ENCODE measurements at places on chromosomes 6 and 20.
A peak's percentile ranks its signal among the peaks of the same experiment; 100 is the strongest.

GRCh38 chr6:55882718-55883569 lies 7.6 kb upstream of the BMP5 start:
- peak; percentile 23 for DNase-seq

DNA sequence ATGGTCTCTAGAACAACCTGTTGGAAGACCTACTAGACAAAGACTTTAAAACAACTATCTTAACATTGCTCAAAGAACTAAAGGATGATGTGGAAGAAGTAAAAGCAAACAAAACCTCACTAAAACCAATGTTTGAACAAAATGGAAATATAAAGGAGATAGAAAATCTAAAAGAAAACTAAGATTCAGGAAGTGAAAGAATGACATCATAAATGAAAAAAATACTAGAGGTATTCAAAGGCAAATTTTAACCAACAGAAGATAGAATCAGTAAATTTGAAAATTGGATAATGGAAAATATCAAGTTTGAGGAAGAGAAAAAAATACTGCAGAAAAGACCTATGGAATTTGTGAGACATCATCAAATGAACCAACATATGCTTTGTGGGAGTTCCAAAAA lies 914.1 kb upstream of the GJE1 start:
- no peak for DNase-seq

- DNase-seq, result no peak
Observed at GRCh38 chr6:44811456-44811855, 423.9 kb downstream of the CDC5L start.

DNA sequence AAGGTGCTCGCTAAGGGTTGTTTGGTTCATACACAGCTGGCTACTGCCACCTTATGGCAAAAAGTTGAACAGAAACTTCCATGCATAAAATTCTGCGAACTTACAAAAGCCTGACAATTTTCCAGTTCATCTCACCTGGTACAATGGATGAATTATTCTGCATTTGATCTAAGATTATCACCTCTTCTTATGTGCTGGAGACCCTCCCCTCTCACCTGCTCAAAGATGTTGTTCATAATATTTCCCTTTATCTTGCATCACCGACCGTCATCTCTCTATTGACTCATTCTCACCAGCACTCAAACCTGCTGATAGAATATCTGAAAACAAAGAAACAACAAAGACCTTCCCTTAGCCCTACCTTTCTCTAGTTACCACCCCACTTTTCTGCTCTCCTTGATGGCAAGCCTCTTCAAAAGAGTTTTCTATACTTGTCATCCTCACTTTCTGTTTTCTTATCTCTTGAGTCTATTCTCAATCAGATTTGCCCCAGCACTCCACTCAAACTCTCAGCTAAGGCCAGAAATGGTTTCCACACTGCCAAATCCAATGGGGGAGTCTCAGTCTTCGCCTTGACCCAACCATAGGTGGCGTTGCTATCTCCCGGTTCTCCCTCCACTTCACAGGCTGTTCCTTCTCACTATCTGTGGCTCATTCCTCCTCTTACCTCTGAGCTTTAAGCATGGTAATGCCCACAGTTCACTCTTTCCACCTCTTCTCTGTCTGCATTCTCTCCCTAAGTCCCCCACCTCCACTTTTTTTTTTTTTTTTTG lies 25.8 kb downstream of the SNRNP48 start:
- DNase-seq, result no peak

DNA sequence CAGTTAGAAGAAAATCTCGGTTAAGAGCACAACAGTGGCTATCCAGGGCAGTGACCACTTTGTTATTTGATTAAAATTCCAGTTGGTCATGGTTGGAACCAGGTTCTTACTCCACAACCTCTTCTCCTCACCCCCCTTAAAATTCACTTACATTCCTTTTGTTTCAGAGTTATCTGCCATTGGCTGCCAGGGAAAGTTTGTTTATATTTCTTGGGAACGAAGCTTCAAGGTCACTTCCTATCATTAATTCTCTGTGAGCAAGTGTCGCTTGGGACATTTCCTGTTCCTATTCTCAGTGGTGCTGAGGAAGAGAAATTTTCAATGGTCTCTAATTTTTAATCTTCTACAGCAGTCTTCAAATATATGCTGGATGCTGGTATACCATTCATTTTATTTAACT lies 121.1 kb upstream of the COL21A1 start:
- DNase-seq, result no peak

DNA sequence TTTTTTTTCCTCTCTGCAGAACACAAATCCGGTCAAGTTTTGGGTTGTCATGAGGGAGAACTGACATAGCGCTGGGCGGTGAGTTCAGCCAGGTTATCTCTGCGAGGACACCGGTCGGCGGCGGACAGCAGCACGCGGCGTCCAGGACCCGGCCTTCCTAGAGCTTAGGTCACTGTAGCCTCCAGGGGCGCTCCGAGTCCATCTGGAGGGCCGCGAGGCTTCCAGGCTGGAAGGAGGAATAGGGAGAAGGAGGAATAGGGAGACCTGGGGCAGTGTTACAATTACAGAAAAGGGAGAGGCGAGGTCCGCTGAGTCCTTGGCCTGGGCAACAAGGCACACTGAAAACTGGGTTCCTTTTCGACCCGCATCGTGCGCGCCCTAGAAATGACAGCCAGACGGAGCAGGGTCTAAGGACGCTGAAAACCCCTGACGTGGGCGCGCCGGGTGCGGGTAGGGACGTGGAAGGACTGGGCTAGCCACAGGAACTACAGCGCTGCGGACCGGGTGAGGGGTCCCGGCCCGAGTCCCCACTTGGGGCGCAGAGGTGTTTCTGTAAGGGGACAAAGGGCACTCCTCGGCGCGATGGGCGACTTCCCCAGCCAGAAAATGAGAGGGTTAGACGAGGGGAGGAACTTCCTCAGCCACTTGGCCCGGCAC lies 536 bp upstream of the FNDC1 start:
- DNase-seq, result no peak

DNA sequence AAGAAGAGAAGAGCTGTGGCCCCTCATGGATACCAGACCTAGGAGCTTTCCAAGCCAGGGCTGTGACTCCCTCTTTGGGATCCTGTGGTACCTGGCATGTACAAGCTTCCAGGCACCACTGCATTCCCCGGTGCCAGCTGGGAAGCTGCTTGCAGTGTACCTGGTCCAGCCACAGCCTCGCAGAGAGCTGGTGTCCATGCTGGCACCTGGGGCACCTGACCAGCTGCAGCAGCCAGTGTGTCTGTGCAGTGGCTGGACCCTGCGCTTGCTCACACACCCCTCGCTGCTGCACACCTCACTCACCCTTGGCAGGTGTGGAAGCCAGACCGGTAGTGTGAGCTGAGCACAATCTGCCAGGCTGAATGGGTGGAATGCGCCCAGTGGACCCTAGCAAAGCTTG lies 190.9 kb upstream of the MAN1A1 start:
- DNase-seq, result no peak

Measured in AG04449 (cell line).